Heart left ventricle (tissue), 16 donors: ENCODE measurements at places on chromosomes 3 and 15. TPM values are rescaled to one million over a fixed set of nuclear protein-coding genes. Genes with fewer than 3 reads are reported as not detected.
A peak's percentile ranks its signal among the peaks of the same experiment; 100 is the strongest.

CHRNA7 gene
- total RNA-seq: 1.9 TPM

PLA1A gene
- 23.8 TPM for total RNA-seq

CD200 gene
- 0.26 TPM for total RNA-seq

SPATA12 gene
- 0.20 TPM for total RNA-seq

TMC3 gene
- total RNA-seq: not detected

REC114 gene
- total RNA-seq: 0.65 TPM

SCN11A gene
- total RNA-seq: not detected

IMPG2 gene
- total RNA-seq: 0.20 TPM

CLDN18 gene
- not detected for total RNA-seq

ACAN gene
- 1.2 TPM for total RNA-seq

INKA1 gene
- total RNA-seq: 5.0 TPM

UBE2E2 gene
- total RNA-seq: 63.9 TPM

GABRB3 gene
- total RNA-seq: 1.1 TPM

GOLGA8K gene
- 0.32 TPM for total RNA-seq

RLBP1 gene
- not detected for total RNA-seq

CSTA gene
- total RNA-seq: 1.1 TPM

DNA sequence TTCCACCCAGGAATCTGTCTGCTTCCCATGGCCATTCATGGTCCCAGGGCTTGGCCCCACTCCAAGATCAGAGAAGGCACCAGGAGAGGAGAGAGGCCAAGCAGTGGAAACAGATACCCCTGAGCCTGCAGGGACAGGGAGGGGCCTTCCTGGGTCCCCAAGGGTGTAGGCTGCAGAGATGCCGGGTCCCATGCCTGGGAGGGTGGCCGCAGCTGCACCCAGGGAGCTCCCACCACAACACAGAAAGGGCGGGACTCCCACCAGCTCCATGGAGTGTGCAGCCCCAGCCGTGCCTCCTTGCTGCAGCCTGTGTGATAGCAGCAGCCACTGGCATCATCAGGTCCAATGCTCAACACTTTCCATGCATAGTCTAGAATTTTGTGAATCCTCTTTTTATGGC lies 331.5 kb downstream of the UACA start:
- DNase-seq: no peak

- no peak for DNase-seq
These were observed 331.5 kb upstream of the RARB start for GRCh38 chr3:25096536-25096935.

- no peak for DNase-seq
These were observed 18.0 kb upstream of the ZXDC start for GRCh38 chr3:126493739-126494138.

GRCh38 chr15:57385923-57386390 lies 9.7 kb downstream of the CGNL1 start:
- DNase-seq: no peak

DNA sequence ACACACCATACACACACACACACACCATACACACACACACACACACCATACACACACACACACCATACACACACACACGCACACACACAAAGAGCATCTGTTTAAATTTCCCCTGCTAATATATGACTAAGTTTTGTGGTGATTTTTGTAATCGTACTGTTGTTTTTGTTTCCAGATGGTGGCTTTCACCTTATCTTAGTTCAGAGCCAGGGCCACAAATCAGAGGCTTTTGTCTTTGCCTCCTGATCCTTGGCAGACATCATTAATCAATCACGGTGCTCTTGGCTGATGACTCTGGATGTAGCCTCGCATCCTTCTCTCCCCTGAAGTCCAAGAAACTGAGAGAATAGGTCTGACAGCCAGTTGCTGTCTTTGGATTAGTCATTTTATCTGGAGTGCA lies 52.1 kb downstream of the EDEM1 start:
- DNase-seq: no peak

DNA sequence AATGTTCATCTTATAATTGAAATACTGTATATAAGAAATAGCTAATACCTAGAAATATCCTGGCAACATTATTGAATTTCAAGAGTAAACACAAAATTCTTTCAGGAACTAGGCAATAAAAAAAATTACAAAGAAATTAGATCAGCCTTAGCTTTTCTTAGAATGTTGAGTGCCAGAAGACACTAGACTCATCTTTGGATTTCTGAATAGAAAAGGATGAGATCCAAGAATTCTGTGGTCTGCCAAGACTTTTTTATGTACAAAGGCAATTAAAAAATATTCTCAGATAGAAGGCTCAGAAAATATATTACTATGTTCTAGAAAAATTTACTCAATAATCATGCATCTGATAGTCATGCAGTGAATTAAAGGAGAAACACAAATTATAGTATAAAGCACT lies 294.5 kb upstream of the CDIN1 start:
- DNase-seq: no peak

- DNase-seq: peak; percentile 48
These were observed 426 bp downstream of the PRKCD start for GRCh38 chr3:53161450-53161819.

DNA sequence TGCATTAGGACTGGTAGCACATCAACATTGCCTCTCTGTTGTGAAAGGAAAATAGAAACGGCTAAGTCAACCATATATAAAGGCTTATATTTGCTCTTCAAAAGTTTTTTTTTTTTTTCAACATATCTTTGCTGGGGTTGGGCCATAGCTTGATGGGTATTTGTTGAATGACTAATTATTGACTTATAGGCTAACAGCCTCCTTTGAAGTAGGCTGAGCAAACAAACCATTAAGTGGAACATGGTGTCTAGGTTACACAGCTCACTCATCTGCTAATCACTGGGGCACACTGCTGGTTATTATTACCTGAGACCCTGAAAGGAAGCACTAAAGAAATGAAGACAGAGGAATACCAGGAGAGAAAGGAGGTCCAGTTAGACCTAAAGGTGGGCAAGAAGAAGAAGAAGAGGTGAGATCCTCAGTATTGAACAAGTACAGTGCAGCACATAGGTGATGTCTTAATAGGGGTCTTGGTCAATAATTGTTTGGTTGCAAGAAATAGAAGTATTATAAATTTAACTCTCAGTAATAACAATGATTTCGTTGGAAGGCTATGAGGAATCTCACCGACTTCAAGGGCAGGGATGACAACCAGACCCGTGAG lies 139.4 kb downstream of the RPLP1 start:
- no peak for DNase-seq

DNA sequence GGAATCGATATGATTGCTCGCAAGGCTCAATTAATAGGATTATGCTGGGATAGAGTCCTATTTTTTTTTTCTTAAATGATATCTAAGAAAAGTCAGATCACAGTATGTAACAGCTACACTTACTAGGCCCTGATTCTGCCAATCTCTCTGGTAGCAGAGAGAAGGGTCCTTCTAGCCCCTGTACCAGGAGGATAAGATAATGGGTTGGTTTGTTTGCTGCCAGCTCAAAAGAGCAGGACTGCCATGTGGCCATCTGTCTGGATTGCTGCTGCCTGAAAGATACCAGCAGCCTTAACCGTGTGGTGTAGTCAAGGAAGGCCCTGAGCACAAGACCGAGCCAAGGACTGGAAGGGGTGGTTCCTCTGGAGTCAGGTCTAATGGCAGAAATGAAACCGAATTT lies 236.4 kb downstream of the KLF13 start:
- DNase-seq: no peak

GRCh38 chr15:70344666-70345065 lies 246.9 kb upstream of the TLE3 start:
- no peak for DNase-seq

- no peak for DNase-seq
These were observed 65.9 kb upstream of the KLHL25 start for GRCh38 chr15:85860394-85861161.

- DNase-seq: no peak
These were observed 102.3 kb downstream of the P2RY1 start for GRCh38 chr3:152937234-152937633.

DNA sequence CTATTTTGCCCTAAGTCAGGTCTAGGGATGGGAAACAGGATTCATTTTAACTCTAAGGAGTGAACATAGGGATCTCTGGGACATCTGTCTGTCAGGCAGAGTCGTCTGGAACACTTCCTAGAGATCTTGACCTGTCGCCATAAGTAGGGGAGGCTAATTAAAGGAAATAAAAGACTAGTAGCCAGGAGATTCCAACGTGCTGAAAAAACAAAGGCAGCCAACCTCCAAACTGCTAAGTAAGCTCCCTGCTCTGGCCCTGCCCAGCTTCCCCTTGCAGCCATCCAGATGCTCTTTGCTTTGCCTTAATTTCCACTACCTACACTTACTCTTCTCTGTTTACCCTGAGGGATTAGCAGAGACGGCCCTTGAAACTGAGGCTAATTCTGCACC lies 18.4 kb upstream of the TSEN2 start:
- peak; percentile 37 for DNase-seq

DNA sequence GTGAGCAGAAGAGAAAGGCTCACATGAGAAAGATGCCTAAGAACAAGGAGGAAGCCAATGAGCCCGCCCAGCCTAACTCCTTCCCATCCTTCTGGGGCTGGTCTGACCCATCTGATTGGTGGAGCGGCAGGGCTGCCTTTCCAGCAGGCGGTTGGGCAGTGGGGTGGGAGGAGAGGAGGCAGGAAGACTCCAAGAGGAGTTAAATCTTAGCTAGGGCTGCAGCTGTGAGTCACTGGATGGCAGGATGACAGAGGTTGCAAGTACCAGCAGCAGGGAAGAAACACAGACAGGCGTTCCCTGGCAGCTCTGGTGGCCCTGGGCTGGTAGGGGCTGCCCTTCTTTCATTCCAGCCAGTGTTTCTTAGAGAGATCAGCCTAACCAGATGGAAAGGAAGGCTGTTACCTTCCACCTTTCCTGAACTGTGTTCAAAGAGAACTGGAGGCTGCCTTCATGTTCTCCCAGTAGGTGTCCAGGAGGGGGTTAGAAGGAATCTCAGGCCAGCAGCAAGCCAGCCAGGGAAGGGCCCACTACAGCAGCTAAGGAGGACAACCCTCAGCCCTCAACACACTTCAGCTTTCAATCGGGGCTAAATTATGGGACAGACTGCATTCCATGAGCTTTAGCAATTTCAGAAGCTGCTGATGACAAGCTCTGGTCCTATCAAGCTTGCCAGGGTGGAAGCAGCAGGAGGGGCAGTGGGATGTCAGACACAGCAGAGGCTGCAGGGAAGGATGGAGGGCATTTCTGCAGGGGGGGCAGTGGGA lies 50.3 kb downstream of the CHSY1 start:
- DNase-seq: peak; percentile 93

DNA sequence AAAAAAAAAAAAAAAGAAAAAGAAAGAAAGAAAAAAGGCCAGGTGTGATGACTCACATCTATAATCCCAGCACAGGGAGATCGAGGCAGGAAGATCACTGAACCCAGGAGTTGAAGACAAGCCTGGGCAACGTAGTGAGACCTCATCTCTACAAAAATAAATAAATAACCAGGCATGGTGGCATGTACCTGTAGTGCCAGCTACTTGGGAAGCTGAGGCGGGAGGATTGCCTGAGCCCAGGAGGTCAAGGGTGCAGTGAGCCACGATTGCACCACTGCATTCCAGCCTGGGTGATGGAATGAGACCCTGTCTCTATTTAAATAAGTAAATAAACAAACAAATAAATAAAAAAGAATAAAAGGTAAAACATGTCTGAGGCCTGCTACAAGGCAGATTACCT lies 39.3 kb upstream of the LACTB start:
- no peak for DNase-seq

DNA sequence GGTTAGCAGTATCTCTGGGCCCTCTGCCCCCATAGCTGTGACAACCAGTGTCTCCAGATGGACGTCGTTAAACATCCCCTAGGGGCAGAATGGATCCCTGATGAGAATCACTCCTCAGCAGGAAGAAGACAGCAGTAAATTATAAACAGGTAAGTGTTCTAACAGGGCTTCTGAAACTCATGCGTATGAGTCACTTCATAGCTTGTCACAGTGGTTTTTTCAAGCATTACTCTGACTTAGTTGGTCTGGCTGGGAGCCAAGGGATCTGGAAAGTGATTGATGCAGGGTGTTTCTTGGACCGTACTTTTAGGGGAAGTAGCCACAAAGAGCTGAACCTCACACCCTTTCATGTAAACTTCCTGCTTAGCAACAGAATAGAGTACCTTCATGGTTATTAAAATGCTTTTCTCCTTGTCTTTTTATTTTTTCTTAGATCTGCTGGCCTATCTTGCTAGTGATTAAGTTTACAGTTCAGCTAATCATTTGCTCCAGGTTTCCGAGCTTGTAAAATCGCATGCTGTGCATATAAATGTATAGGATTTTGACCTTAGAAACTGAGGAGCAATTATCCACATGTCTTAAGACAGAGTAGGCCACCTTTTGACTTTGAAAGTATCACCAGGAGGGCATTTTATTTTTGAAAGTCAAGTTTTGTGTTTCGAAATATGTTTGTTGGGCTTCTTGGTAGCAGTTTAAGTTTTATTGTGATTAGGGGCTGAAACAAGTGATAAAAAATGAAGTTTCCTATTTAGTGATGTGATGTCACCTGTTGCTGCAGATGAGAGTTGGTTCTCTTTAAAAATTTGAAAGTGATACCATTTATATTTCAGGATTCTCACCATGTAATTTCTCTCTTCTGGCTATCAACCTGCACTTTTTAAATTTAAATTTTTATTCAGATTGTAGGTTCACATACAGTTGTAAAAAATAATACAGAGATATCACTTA lies 333.9 kb downstream of the PTPRG start:
- peak; percentile 75 for DNase-seq

DNA sequence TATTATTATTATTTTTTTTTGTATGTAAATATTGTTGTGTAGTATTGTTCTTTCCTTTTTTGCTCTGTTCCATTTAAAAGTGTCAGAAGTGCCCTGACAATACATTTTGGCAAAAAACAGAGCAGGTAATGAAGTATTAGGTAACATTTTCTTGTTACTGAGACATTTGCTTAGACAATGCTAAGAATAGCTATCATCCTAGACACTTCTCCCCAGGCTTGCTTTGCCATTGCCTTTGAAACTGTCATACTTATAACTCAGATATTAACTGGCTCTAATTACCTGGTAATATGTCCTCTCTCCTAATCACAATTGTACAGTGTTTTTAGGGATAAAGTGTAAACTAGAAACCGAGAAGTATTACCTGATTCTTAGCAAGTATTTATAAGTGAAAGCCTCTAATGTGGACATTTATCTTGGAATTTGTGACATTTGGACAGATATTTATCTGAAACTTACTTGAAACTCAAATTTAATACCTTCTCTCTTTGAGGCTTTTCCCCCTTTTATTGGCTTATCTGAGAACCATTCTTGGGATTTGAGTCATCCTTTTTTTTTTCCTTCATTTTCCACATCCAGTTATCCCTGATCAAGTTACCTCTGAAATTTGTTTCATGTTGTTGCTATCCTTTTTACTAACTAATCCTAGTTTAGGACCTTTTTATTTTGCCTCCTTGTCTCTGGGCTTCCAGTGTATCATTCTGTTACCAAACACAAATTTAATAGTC lies 13.1 kb downstream of the ARIH1 start:
- DNase-seq: no peak
